ENCODE measurements at places on chromosomes 7 and 10.
A peak's percentile ranks its signal among the peaks of the same experiment; 100 is the strongest.

DNA sequence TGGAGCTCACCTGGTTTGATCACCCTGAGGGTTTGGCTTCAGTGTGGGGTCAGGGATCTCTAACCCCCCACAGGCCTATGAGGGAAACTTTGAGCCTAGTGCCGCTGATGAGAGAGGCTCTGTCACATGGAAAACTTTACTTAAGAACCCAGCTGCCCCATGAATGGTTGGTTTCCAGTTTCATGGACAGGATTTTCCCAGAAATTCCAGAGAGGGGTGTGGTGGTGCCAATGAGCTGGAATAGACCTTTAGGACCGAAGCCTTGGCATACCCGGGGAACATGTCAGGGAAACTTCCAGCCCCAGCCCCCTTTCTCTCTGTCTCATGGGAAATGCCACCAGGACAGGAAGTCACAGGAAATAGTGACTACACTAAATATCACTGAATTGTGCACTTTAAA lies 36.9 kb downstream of the AKR1B1 start:
- peak; percentile 69 for DNase-seq

DNA sequence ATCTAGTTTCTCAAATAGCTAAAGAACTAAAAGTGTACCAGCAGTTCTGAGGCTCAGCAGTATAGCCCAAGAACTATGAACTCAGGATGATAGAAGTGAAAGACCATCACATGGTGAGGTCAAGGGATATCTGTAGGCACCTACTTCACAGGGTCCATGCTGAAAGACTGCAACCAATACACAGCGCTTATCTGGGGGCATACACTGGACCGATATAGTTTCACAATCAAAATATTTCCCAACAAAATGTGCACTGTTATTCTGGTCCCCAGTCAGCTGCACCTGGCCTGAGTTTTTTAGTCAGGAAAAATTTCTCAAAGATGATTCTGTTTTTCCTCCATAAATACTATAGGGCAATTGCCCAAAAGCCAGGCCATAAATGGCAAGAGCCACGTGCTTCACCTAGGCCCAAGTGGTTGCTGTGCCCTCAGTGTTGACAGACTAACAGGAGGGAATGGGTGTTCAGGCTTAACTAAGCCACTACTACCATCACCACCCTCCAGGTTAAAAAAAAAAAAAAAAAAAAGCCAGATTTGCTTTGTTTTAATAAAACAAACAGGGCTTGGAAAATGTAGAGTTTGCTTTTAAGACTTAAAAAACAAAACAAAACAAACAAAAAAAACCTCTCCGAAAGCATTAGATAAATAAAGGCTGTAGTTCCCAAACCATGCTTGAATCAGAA lies 58.5 kb downstream of the OGDH start:
- no peak for DNase-seq

GRCh38 chr10:23432639-23433038 lies 6.2 kb upstream of the OTUD1 start:
- DNase-seq, result no peak

DNA sequence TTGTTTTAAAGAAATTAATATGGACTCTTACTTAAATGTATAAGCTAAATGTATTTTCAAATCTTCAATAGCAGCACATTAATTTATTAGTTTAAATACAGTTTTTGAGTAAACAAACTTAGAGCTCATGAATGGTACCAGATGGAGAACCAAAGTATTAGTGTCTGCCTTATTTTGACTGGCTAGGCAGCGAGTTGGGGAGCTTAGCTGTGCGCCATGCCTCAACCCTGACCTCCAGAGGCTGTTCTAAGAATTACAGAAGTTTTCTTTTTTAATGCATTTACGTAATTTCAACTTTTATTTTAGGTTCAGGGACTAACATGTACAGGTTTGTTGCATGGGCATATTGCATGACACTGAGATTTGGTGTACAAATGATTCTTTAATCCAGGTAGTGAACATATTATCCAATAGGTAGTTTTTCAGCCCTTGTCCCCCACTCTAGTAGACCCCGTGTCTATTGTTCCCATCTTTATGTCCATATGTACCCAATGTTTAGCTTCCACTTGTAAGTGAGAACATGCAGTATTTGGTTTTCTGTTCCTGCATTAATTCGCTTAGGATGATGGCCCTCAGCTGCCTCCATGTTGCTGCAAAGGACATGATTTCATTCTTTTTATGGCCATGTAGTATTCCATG lies 166.8 kb downstream of the IQUB start:
- DNase-seq, result peak; percentile 51

GRCh38 chr10:55158633-55159032 lies 357.6 kb upstream of the PCDH15 start:
- no peak for DNase-seq

GRCh38 chr10:114359953-114360345 lies 44.4 kb downstream of the AFAP1L2 start:
- no peak for DNase-seq

- DNase-seq, result peak; percentile 82
Observed at GRCh38 chr7:99040104-99040958, 103.6 kb downstream of the SMURF1 start.

DNA sequence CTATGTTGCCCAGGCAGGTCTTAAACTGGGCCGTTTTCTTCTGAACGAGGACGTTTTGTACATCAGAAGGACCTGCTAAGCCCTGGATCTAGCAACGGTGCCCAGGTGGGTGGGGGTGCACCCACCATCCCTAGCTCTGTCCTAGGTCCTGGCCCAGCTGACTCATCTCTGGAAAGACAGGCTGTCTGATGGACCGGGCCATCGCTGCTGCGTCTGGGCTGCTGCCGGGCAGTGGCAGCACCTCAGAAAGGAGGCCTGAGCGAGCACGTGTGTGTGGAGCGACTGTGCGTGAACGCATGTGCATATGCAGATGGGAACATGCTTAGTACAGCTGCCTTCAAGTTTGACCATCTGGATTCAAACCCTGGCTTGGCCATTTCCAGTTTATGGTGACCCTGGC lies 7.3 kb upstream of the ELFN1 start:
- DNase-seq, result no peak

- peak; percentile 73 for DNase-seq
Observed at GRCh38 chr7:51349820-51350545, 33.4 kb upstream of the COBL start.

DNA sequence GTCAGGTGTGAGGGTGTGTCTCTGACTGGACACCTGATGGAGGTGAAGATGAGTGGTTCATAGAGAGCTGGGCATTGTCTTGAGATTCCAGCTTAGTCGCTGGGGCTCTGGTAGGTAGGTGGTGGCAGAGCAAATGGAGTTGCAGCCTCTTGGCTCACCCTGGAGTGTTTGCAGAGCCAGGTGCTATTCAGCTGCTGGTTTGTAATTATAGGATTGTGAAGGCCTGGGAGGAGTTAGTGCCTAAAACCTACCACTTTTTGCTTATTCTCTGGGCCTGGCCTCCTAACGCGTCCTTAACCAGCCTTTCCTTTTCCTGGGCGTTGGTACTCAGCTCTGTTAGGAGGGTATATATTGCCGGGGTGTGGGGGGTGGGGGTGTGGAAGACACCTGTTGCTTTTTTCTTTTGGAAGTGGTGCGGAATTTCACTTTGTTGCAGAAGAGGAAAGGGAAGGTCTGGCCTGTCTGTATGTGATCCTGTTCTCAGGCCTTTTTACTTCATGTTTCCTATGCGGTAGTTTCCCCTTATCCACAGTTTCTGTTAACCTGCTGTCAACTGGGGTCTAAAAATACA lies 3.2 kb downstream of the PPRC1 start:
- no peak for DNase-seq

DNA sequence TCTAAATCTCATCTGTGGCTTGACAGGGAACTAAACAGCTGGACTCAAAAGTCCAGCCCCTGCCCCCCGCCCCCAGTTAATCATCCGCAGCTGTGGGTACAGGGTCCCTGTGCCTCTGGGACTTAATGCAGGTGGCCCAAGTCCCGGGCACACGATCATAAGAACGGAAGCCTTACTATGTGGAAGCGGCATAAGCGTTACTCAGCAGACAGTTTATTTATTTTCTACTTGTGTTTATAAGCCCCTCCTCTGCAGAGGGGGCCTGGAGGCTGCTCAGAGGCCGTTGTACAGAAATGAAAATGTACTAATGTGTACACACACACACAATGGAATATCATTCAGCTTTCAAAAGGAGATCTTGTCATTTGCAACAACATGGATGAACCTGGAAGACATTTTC lies 158.0 kb upstream of the TNS3 start:
- DNase-seq, result no peak

DNA sequence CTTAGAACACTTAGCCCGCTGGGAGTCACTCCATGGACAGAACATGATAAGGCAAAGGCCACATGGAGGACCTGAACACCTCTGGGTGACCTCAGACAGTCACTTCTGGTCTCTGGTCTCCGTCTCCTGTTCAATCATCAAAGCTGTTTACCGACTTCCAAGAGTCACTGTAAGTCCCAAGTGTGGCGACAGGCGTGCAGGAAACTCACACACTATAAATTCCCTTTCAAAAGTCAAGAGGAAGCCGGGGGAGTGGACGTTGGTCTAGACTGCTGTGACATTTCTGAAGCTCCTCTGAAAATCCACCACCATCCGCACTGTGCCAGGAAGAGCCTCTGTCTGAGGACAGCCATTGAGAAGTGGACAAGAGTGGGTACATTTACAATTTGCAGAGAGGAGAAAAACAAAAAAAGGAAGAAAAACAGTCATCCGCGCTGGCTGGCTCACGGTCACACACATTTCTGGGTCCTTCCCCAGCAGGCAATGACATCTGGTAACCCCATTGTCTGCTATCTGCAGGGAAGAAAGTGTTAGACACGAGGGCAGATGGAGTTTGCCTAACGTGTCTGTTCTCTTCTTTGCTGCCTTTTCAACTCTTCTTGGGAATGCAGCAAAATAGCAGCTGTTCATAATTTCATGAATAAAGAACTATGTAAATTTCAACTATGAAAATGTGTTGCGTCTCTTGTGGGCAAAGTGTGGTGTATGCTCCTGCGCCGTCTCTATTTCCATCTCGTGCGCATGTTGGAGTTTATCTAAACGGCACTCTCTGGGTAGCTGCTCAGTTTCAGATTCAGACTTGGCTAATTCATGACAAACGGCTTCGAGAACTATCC lies 32.9 kb upstream of the CUX1 start:
- no peak for DNase-seq

All from kidney tubule cell (primary cell).